ENCODE measurements at places on chromosomes 6 and 20. TPM values are rescaled to one million over a fixed set of nuclear protein-coding genes. Genes with fewer than 3 reads are reported as not detected.

- no peaks in the 10 kb centered on the region for H3K27me3 ChIP-seq
- peaks cover 17% of the 10 kb centered on the region for H3K4me1 ChIP-seq
- no peaks in the 10 kb centered on the region for H3K36me3 ChIP-seq
Observed at GRCh38 chr20:37540001-37540400, 12.3 kb upstream of the BLCAP start.

GRCh38 chr6:37512400-37513011 lies 12.8 kb upstream of the CCDC167 start:
- no peak overlapping the region for H3K4me3 ChIP-seq
- DNase-seq: no peak

DNA sequence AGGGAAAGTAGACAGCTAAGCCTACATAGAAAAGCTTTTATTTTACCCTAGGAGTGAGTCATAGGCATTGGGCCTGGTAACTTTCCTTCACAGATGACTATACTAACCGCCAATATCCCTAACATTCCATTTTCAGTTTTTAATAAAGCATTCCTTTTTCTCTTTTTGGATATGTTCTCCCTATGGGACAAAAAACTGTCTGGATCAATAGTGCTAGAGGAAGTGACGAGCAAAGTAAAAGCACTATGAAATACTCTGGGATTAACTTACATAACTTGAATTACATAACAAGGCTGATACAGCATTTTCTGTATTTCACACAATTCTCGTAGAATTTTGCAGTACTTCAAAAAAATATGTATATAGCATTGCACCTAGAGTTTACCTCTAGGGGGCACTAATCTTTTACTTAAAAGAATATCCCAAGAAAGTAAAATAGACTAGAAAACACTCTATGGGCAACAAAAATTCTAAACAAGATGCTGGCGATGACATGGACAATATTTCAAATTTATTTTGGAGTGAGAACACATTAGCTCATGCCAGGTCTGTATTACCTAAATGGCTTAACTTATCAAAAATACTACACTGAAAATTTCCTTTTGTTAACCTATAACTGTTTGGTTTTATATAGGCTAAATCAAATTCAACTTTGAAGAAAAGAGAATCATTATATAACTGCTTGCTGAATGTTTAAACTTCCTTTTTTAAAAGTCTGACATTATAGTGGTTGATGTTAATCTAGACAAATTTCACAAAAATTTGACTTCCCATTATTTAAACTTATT lies 66.3 kb upstream of the DST start:
- no peak overlapping the region for H3K27ac ChIP-seq
- no peaks in the 10 kb centered on the region for H3K36me3 ChIP-seq
- H3K27me3 ChIP-seq: no peaks in the 10 kb centered on the region
- peaks cover 4% of the 10 kb centered on the region for H3K4me1 ChIP-seq

DNA sequence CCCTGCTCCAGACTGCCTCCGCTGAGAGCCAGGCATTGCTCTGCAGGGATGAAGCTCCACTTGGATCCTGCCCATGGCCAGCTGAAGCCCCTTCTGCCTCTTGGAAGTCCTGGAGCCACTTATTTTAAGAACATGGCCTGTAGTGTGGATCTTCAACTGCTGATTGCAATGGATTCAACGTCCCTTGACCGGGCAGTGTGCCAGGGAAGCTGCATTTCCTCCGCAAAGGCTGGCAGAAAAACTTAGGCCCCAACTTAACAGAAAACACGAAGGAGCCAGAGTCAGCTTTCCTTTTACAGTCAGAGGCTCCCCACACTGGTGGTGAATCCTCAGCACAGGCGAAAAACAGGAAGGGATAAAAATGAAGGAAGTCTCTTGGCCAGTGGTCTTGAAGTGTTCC lies 26.3 kb upstream of the FOXQ1 start:
- no peak overlapping the region for H3K4me3 ChIP-seq
- H3K27me3 ChIP-seq: no peaks in the 10 kb centered on the region
- peak; percentile 33 for DNase-seq

- H3K27me3 ChIP-seq: no peaks in the 10 kb centered on the region
- no peak for DNase-seq
- no peak overlapping the region for H3K4me3 ChIP-seq
- no peak overlapping the region for H3K27ac ChIP-seq
- no peaks in the 10 kb centered on the region for H3K36me3 ChIP-seq
- no peaks in the 10 kb centered on the region for H3K4me1 ChIP-seq
Observed at GRCh38 chr6:163496205-163496604, 81.7 kb downstream of the QKI start.

- no peak for DNase-seq
- H3K4me1 ChIP-seq: no peaks in the 10 kb centered on the region
- H3K4me3 ChIP-seq: no peak overlapping the region
- no peaks in the 10 kb centered on the region for H3K27me3 ChIP-seq
Observed at GRCh38 chr20:43538878-43539700, 19.7 kb upstream of the SGK2 start.

DNA sequence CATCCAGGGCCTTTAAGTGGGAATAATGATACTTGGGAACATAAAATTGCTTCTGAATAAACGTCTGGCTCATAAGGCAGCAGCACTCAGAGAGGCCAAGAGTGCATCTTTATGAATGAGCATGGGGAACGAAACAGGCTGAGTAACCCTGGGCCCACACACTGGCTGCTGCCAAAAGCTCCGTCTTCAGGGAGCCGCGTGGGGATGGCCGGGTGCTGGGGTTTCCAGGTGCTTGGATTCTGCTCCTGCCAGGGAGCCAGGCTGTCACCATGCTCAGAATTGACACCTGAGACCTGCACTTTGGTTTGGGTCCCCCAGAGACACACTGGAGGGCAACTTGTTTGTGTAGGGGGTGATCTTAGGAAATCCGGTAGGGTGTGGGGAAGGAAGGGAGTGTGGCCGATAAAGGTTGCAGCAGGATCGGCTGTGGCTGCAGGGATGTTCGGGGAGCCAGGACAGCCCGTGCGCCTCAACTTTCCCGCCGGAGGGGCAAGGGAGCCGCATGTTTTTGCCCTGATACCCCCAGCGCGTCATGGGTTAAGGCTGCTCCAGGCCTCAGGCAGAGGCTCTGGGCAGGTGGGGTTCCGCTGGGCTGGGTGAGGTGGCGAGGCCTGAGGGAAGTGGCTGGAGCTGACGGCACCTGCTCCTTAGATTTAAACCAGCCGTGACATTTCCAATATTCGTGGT lies 101.8 kb downstream of the YTHDF1 start:
- no peaks in the 10 kb centered on the region for H3K27me3 ChIP-seq
- no peaks in the 10 kb centered on the region for H3K4me1 ChIP-seq
- no peak overlapping the region for H3K27ac ChIP-seq
- no peak overlapping the region for H3K4me3 ChIP-seq
- H3K36me3 ChIP-seq: no peaks in the 10 kb centered on the region

DNA sequence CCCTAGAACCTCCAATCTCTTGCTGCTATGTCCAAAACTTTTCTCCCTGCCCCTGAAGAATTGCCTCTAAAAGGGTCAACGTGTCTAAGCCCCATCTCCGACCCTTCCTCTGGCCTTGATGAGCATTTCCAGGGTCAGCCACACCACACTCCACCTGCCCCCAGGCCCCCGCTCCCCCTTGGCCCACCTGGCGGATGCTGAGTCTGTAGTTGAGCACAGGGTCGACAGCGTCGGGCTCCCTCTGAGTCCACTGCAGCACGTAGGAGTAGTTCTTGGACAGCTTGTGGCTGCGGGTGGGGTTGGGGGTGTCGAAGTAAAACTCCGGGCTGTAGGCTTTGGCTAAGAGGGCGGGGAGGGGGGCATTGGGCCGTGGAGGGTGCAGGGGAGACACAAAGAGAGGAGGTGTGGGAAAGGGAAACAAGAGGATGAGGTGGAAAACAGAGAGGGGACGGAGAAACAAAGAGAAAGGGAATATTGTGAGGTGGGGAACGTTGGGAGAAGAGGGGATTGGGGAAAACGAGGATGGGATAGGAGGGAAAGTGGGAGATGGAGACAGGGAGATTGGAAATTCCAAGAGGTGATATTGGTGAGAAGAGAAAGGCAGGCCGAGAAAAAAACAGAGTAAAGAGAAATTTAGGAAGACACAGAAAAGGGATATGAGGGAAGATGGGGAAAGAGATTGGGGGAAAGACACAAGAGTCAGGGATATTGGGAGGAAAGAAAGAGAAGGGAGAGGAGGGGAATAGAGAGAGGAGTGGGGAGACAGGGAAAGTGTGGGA lies 50.5 kb downstream of the MDGA1 start:
- H3K27me3 ChIP-seq: peaks cover 44% of the 10 kb centered on the region
- no peaks in the 10 kb centered on the region for H3K4me1 ChIP-seq
- DNase-seq: no peak

DNA sequence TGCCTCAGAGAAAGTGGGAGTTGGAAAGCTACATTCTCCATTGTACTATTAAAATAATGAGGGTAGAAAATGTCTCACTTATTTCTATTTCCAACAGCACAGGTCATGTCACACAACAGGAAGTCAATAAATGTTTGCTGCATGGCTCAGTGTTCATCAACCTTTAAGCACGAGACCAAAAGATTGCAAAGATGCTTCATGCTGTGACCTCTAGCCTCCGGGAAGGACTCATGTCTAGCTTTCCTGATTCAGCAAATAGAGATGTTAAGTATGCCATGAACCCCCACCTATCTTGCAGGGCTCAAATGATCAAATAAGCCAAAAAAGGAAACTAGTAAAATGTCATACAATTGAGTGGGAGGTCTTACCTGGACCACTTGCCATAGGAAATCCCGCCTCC lies 57.4 kb downstream of the NCOA6 start:
- no peaks in the 10 kb centered on the region for H3K36me3 ChIP-seq
- no peak overlapping the region for H3K4me3 ChIP-seq
- no peaks in the 10 kb centered on the region for H3K27me3 ChIP-seq
- H3K27ac ChIP-seq: no peak overlapping the region
- no peaks in the 10 kb centered on the region for H3K4me1 ChIP-seq

DNA sequence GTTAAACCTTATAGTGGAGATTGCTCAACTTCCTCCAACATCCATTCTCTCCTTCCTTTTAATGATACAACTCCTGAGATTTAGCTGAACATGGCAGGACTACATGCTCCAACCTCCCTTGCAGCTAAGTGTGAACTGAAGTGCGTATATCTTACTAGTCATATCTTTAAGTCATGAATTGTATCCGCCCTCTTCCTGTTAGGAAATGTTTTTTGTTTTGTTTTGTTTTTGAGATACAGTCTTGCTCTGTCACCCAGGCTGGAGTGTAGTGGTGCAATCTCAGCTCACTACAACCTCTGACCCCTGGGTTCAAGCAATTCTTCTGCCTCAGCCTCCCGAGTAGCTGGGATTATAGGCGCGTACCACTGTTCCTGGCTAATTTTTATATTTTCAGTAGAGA lies 8.8 kb upstream of the OSTM1 start:
- DNase-seq: no peak
- H3K27ac ChIP-seq: no peak overlapping the region

- H3K27me3 ChIP-seq: no peaks in the 10 kb centered on the region
- no peak for DNase-seq
- peak overlapping the region; percentile 4 for H3K27ac ChIP-seq
- H3K36me3 ChIP-seq: no peaks in the 10 kb centered on the region
- H3K4me3 ChIP-seq: no peak overlapping the region
- peaks cover 29% of the 10 kb centered on the region for H3K4me1 ChIP-seq
Observed at GRCh38 chr6:30840084-30840934, 44.0 kb upstream of the DDR1 start.

DNA sequence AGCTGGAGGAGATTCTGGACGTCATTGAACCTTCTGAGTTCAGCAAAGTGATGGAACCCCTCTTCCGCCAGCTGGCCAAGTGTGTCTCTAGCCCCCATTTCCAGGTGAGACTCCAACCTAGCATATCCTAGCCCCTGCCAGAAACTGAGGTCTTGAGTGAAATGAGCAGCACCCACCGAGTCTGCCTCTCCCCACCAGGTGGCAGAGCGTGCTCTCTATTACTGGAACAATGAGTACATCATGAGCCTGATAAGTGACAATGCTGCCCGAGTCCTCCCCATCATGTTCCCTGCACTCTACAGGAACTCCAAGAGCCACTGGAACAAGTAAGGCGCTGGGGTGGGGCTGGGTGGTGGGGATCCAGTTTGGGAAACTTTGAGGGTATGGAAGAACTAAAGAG lies 4.6 kb downstream of the MEA1 start:
- H3K4me3 ChIP-seq: no peak overlapping the region
- no peaks in the 10 kb centered on the region for H3K27me3 ChIP-seq
- no peaks in the 10 kb centered on the region for H3K36me3 ChIP-seq
- DNase-seq: peak; percentile 63
- H3K27ac ChIP-seq: no peak overlapping the region

DNA sequence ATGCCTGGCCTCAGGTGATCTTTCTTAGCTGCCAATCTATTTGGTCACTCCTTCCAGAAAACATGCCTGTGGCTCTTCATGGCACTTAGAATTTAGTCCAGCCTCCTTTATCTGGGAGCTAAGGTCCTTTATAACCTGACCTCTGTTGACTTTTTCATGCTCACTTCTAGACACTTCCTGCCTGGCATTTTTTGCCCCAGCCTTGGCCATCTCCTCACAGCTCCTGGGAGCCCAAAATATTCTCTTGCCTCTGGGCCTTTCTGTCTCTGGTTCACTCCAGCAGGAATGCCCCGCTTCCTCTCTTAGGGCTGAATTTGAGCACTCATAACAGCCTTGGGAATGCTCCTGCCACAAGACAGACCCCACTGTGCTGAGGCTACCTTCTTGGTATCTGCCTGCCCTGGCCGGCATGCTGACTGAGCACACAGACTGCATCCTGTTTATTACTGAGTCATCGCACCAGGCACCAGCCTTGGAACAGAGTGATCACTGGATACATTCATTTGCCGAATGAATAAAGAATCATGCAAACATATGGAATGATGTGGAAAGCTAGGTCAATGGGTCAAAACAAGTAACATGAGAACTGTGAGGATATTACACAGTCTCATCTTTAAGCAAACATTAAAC lies 5.8 kb upstream of the EEF1E1 start:
- DNase-seq: peak; percentile 12
- H3K27ac ChIP-seq: no peak overlapping the region
- no peak overlapping the region for H3K4me3 ChIP-seq
- no peaks in the 10 kb centered on the region for H3K4me1 ChIP-seq
- no peaks in the 10 kb centered on the region for H3K27me3 ChIP-seq

GRCh38 chr6:15897063-15897876 lies 231.6 kb upstream of the MYLIP start:
- no peaks in the 10 kb centered on the region for H3K36me3 ChIP-seq
- no peaks in the 10 kb centered on the region for H3K27me3 ChIP-seq
- no peak overlapping the region for H3K4me3 ChIP-seq

- H3K27ac ChIP-seq: no peak overlapping the region
- no peak for DNase-seq
- H3K4me1 ChIP-seq: no peaks in the 10 kb centered on the region
- no peaks in the 10 kb centered on the region for H3K27me3 ChIP-seq
- no peak overlapping the region for H3K4me3 ChIP-seq
Observed at GRCh38 chr6:67224989-67225388, 1410.1 kb upstream of the ADGRB3 start.

TUBE1 gene
- total RNA-seq: 20.3 TPM

RSPO3 gene
- total RNA-seq: 1.9 TPM

GLO1 gene
- 157 TPM for total RNA-seq

RSPH3 gene
- total RNA-seq: 8.0 TPM

VGLL2 gene
- total RNA-seq: not detected

BCL2L1 gene
- total RNA-seq: 145 TPM

HSPA1L gene
- total RNA-seq: 2.2 TPM

MRAP2 gene
- total RNA-seq: 0.88 TPM

DUSP15 gene
- 23.5 TPM for total RNA-seq

PNLDC1 gene
- not detected for total RNA-seq

Data from hepatocyte (in vitro differentiated cells).